ENCODE measurements at places on chromosomes 13 and 19.

- no peak overlapping the region for H3K27ac ChIP-seq
- H3K4me3 ChIP-seq: no peak overlapping the region
- no peaks in the 10 kb centered on the region for H3K27me3 ChIP-seq
Observed at GRCh38 chr13:107736170-107736569, 479.2 kb downstream of the LIG4 start.

DNA sequence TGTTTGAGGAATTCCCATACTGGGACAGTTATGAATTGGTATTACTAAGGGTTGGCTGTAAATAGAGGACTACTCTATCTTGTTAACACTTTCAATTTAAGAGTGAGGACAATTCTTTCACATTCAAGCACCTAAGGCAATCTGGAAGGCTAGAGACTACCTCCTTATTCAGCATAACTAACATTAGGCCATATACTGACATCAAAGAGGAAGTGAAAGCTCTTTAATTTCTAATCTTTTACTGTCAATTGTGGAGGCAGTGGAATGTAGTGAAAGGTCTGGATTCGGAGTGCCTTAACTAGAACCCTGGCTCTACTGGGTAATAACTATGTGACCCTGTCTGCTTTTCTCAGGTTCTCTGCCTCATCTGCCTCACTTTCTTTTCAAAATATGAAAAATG lies 134.0 kb downstream of the UFM1 start:
- H3K4me3 ChIP-seq: no peak overlapping the region
- H3K4me1 ChIP-seq: no peaks in the 10 kb centered on the region
- no peaks in the 10 kb centered on the region for H3K27me3 ChIP-seq
- H3K36me3 ChIP-seq: no peaks in the 10 kb centered on the region
- DNase-seq: no peak
- no peak overlapping the region for H3K27ac ChIP-seq

- no peak for DNase-seq
- no peak overlapping the region for H3K27ac ChIP-seq
- no peaks in the 10 kb centered on the region for H3K4me1 ChIP-seq
Observed at GRCh38 chr13:94170145-94170571, 309.3 kb downstream of the DCT start.

DNA sequence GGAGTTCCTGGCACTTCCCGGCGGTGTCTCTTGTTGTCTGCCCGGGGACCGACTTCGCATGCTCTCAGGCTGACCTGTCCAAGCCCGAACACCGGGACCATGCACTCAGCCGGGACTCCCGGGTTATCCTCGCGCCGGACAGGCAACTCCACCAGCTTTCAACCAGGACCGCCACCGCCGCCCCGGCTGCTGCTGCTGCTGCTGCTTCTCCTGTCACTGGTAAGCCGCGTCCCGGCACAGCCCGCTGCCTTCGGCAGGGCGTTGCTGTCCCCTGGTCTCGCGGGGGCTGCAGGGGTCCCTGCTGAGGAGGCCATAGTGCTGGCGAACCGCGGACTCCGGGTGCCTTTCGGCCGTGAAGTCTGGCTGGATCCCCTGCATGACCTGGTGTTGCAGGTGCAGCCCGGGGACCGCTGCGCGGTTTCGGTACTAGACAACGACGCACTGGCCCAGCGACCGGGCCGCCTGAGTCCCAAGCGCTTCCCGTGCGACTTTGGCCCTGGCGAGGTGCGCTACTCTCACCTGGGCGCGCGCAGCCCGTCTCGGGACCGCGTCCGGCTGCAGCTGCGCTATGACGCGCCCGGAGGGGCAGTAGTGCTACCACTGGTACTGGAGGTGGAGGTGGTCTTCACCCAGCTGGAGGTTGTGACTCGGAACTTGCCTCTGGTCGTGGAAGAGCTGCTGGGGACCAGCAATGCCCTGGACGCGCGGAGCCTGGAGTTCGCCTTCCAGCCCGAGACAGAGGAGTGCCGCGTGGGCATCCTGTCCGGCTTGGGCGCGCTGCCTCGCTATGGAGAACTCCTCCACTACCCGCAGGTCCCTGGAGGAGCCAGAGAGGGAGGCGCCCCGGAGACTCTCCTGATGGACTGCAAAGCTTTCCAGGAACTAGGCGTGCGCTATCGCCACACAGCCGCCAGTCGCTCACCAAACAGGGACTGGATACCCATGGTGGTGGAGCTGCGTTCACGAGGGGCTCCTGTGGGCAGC lies 661 bp downstream of the FREM2 start:
- H3K27me3 ChIP-seq: peaks cover 32% of the 10 kb centered on the region
- no peaks in the 10 kb centered on the region for H3K36me3 ChIP-seq
- no peaks in the 10 kb centered on the region for H3K4me1 ChIP-seq
- H3K4me3 ChIP-seq: no peak overlapping the region
- H3K27ac ChIP-seq: no peak overlapping the region

GRCh38 chr13:34335014-34336007 lies 517.4 kb downstream of the RFC3 start:
- H3K4me1 ChIP-seq: no peaks in the 10 kb centered on the region
- no peak overlapping the region for H3K4me3 ChIP-seq
- H3K36me3 ChIP-seq: no peaks in the 10 kb centered on the region
- DNase-seq: no peak
- no peaks in the 10 kb centered on the region for H3K27me3 ChIP-seq

Data from T-cell (primary cell).